ENCODE measurements at places on chromosomes 12 and 14. TPM values are rescaled to one million over a fixed set of nuclear protein-coding genes. Genes with fewer than 3 reads are reported as not detected.

GPR135 gene
- 7.4 TPM for total RNA-seq

ETNK1 gene
- total RNA-seq = 101 TPM

- no peak for DNase-seq
Observed at GRCh38 chr12:24246934-24247333, 297.5 kb upstream of the SOX5 start.

DNA sequence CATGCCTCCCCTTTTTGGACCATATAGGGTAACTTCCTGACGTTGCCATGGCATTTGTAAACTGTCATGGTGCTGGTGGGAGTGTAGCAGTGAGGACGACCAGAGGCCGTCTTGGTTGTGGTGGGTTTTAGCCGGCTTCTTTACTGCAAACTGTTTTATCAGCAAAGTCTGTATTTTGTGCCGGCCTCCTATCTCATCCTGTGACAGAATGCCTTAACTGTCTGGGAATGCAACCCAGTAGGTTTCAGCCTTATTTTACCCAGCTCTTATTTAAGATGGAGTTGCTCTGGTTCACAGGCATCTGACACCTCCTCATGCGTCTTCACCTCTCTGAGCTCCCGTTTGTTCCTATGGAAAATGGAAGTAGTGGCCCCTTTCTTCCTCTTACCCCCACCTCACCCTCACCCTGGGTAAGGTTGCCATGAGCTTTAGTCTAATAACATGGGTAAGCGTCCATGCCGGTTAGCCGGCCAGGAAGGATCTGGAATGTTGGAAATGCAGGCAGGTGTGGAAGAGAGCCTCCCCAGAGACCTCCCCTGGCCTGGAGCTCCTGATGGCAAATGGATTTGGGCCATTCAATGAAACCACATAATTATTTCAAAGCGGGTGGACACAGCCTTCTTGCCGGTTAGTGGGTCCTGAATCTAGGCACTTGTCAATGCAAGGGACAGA is 18.6 kb downstream of the HHIPL1 start:
- no peak for DNase-seq

GRCh38 chr12:69433653-69434052 is 36.5 kb upstream of the FRS2 start:
- no peak for DNase-seq

- DNase-seq = no peak
Observed at GRCh38 chr12:53219292-53219955, 12.4 kb upstream of the ITGB7 start.

SPIC gene
- total RNA-seq = not detected

WIF1 gene
- not detected for total RNA-seq

DNA sequence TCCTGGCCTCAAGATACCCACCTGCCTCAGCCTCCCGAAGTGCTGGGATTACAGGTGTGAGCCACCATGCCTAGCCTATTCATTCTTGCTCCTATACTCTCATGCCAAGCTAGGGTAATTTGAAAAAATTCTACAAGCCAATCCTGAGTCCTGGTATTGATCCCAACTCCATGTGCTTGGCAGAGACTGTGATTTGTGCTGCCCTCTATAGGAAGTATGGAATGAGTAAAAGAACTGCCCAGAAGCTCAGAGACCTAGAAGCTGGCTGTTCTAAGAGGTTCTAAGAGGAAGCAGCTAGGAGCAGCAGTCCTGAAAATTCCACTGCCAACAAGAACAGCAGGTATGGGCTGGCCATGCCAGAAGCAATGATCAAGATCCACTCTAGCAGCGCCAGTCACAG is 402.5 kb downstream of the PCNX1 start:
- no peak for DNase-seq

- DNase-seq = no peak
Observed at GRCh38 chr12:83414981-83415380, 728.3 kb downstream of the TMTC2 start.

FAM90A1 gene
- not detected for total RNA-seq

GRCh38 chr14:89379891-89380820 is 36.9 kb downstream of the FOXN3 start:
- no peak for DNase-seq

DNA sequence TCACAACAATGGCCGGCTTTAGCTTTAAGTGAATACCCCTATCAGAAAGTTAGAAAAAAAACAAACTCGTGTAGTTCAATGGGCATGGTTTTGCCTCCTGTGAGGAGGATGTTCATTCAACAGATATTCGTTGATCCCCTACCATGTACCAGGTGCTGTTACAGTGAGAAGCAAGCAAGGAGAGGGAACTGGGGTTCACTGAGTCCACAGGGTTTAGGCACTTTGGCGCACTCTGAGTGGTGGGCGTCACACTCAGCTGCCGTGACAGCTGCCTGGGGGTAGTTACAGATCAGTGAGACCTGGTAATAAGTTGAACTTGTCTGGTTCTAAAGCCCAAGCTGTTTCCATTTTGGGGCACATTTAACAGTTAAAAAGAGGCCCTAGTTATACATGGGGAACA is 74.2 kb downstream of the PAPOLA start:
- no peak for DNase-seq

DNA sequence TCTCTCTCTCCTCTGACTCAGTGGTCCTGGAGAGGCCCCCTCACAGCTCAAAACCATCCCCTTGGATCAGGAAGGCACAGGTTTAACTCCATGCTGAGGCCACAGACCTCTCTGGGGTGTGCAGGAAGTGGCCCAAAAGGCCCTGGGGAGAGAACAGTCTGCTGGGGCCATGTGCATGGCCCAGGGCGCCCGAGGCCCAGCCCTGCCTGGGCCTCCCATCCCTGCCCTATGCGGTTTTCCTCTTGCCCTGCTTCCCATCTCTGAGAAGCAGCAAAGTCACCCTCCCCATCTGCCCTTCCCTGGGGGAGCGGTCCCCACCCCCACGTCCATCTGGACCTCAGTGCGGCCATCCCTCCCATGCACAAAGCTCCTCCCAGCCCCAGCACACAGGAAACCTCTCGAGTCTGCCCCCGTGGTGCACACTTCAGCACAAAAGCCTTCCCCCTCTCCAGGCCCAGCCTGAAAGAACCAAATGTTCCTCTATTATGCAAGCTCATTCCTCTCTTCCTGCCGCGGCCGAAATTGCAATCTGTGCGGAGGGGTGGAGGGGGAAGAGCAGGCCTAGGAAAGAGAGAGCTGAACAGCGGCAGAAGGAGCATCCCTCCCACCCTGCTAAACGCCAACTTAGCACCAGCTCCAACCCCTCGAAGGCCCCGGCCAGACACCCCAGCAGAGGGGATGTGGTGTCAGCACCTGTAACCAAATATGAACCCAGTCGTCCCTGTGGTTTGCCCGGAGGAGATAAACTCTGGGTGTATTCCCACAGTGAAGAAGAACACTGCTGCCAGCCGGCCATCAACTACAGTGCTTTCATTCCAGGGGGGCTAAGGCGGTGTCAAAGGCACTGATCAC is 108.5 kb downstream of the SCARB1 start:
- peak; percentile 73 for DNase-seq

DNA sequence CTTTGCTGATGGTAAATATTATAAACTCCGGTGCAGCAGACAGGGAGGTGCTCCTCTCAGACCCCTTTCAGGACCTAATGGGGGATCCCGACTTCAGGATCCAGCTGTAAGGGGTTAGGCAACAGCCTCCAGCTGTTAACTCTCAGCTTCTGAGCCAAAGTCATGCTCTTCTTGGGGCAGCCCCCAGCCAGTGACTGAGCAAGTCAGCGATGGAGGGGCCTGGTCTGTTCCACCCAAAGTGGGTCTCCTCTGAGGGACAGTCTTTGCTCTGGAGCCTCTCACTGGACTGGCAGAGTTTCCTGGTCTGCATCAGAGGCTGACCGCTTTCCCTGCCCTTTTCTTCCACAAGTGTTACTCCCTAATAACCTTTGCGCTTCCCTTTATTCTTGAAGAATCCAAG is 184.2 kb upstream of the DIO3 start:
- DNase-seq = no peak

DNA sequence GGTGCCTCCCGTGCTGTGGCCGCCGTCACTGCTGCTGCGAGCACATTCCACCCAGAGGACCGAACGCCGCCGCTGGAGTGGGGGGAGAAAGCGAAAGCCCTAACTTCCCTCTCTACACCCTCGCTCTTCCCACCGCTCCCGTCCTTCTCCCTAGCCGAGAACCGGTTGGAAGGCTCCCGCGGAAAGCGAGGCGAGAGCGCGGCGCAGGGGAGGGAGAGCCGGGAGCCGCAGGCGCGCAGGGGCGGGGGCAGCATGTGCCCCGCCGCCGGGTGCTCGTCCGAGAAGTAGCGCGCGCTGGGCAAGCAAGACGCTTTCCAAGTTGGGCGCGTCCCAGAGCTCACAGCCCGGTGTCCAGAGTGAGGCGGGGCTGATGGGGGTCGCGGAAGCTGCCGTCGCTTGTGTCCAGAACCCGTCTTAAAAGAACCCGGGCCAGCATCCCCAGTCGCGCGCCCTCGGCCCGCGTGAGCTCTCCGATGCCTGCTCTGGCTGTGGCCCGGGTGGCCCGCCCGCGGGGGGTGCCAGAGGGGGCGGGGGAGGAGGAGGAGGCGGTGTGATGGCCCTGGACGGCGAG is at the start of gene TRHDE:
TSS of gene TRHDE (plus strand) at position 280 of the 571 bp plus-strand sequence. CDS start at position 554, 274 bp downstream.
- DNase-seq = peak; percentile 7

AQP5 gene
- not detected for total RNA-seq

ERP27 gene
- not detected for total RNA-seq

- no peak for DNase-seq
Observed at GRCh38 chr12:108237272-108237671, 101.8 kb downstream of the CMKLR1 start.

- DNase-seq = no peak
Observed at GRCh38 chr12:40382217-40382616, 157.4 kb downstream of the LRRK2 start.

GRCh38 chr14:103391048-103391447 is 5.8 kb downstream of the MARK3 start:
- peak; percentile 22 for DNase-seq

OR6C2 gene
- not detected for total RNA-seq

HECTD4 gene
- 52.6 TPM for total RNA-seq

- peak; percentile 56 for DNase-seq
Observed at GRCh38 chr12:96501133-96501761, 11.9 kb downstream of the CFAP54 start.

PTPRO gene
- total RNA-seq = 5.2 TPM

- peak; percentile 26 for DNase-seq
Observed at GRCh38 chr14:92039063-92039718, 668 bp downstream of the TRIP11 start.

DNA sequence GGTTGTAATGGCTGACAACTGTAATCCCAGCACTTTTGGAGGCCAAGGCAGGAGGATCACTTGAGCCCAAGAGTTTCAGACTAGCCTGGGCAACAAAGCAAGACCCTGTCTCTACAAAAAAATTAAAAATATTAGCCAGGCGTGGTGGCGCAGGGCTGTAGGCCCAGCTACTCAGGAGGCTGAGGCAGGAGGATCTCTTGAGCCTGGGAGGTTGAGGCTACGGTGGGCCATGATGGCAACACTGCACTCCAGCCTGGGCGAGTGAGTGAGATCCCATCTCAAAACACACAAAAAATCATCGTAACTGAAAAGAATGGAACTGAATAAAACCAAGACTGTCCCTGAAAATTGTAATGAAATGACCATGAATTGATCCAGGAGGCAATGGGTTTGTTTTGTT is 6.1 kb downstream of the CAMKK2 start:
- no peak for DNase-seq

SLC25A47 gene
- 0.27 TPM for total RNA-seq

DNA sequence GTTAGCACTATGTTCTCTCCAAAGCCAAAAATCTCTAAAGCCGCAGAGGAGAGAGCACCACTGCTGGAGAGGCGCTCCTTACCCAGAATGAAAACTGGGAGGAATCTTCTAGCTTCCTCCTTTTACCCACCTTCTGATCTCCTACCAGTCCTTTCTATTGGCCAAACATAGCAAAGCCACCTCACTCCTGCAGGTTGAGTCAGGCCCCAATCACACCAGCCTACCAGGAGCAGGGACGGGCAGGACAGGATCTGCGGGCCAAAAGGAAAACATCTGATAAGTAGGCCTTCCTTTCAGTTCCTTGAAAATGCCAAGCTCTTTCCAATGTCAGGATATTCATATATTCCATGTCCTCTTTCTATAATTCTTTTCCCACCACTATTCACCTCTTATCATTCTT is 197.7 kb upstream of the CNOT2 start:
- peak; percentile 31 for DNase-seq

GRCh38 chr12:111121840-111122239 is 201.5 kb upstream of the MYL2 start:
- DNase-seq = no peak

Measured in transverse colon (tissue), 4 donors.